Keratinocyte (primary cell): ENCODE measurements at places on chromosomes 13 and 19.

DNA sequence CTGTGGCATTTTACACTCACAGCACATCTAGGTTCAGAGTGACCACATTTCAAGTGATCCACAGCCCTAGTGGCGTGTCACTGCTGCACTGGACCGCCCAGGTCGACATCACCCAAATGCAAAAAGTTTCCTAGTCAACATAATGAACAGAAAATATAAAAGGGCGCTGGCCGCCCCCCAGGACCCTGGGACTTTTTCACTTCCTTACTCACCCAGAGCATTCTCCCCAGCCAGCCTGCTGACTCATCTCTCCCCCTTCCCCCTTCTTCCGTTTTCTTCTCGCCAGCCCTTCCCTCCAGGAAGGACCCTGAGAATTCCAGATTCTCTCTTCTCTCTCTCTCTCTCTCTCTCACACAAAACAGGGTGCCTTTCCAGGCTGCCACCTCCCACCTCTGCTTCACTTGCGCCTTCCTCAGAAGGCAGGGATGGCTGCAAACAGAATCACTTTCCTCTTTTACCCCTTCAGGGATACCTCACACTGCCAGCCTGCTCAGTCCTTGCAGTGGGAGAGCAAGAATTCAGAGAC lies 21.0 kb upstream of the GRWD1 start:
- DNase-seq = no peak

- no peak for DNase-seq
Observed at GRCh38 chr19:4738734-4739133, 15.1 kb upstream of the DPP9 start.

DNA sequence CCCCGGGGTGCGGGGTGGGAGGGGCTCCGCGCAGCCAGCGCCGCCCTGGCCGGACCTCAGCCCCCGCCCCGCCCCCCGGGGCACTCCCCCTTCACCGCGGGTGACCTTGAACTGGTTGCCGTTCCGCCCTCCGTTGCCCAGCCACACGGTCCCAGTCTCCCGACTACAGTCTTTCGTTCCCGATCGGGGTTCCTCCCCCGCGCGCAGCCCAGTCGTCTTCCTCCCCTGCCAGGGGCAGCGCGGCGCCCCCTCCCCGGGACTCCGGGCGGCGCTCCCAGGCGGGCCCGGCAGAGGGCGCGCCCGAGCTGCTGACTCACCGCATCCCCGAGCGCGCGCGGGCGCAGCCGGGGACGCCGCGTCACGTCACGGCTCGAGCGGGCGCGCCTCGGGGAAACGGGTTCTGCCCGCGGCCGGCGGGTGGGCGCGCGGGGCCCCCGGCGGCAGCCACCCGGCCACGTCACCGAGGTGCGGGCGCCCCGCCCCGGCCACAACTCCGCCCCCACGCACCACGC lies 459 bp downstream of the MIDN start:
- no peak for DNase-seq

DNA sequence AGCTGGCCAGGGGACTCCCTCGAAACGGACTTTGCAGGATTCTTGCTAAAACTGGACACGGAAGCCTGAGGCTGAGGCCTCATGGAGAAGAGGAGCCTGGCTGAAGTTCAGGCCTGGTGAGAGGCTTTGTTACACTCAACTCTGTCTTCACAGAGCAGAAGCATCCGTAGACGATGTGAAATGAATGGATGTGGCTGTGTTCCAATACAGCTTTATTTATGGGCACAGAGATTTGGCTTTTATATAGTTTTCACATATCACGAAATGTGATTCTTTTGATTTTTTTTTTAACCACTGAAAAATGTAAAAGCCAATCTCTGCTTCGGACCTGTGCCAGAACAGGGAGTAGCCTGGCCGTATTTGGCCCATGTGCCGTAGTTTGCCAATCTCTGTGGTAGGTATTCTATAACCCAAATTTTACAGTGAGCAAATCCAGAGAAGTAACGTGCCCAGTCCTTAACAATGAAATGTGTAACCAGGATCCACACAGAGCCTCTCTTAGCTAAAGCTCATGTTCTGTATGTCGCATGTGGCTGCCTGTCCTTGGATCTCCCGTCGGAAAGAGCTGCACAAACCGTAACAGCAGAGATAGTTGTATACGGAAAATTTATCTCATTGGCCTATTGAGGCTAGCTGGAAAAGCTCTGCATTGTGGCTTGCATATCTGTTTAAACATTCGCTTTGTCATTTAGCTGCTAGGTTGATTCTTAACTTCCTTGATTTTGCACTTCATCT lies 171.6 kb upstream of the RNF113B start:
- DNase-seq = no peak
